ENCODE measurements at places on chromosomes 4 and X.
A peak's percentile ranks its signal among the peaks of the same experiment; 100 is the strongest.

DNA sequence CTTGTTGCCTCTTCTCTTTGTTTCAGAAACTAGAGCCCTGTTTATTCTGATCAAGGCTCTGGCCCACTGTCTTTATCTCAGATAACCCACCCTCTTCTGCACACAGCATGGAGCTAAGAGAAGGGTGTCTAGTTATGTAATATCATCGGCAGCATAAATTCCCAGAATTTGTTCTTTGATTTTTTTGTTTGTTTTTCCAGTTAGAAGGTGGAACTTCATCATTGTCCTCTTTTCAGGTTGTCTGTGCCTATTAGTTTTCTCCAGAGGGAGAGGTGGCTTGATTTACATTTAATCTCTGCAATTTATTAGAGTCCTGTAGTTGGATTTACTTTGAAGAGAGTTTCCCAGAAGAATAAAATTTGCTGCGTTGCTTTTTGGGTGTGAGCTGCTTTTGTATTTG is 15.2 kb upstream of the F11 start:
- no peak for DNase-seq

DNA sequence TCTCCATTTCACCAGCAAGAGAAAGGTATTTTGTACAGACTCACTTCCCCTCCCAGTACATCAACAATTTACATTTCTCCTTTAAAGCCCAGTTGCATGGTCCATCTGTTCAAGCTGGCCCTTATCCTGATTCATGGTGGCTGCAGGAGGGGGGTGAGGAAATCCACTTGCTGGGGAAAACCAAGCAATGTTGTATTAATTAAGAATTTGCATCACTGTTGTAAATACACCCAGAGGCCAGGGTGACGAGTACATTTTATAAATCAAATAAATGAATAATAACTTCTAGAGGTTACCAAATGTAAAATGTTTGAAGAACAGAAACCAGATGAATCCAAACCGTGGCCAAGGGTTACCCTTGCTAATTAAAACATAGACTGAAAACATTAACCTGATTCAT is 395.9 kb upstream of the INTU start:
- peak; percentile 83 for DNase-seq

DNA sequence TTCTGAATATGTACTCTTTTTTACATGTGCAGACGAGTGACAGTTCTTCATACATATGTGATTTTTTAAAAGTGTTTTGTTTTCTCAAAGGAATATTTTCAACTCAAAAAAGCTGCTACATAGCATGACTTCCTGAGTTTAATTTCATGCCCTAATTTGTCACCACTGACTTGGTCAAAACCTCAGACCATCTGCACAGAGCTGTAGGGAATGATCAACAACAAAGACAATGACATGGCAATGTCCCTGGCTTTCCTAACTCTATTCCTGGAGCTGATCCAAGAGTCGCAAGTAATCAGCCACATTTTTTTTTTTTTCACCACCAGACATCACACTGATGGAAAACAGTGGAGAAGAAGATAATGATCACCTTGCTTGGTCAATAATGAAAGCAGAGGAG is 97.7 kb downstream of the TMA16 start:
- DNase-seq = no peak

DNA sequence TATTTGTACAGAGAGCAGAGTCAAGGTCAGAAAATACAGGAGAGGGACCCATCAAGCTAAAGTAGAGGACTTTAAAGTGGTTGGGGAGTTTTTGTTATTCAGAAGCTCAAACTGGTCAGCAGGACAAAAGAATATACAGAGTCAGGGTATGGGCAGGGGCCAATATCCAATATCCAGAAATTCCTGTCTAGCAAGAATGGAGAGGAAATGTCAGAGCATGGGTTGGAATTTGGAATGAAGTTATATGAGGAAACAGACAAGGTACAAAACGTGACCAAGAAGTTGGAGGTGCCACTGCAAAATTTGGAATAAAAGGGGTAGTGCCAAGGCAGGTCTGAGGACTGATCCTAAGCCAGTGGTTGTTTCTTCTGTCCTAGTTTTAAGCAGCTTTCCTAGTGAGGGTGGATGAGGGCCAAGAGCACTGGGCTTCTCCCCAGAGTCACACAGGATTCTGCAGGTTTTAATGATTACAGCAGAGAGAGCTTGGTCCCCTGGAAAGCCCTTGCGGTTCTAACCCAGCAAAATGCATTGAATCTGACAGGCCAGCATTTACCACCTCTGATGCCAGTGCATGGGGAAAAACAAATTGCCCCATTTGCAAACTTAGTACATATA is 304.7 kb upstream of the FTHL17 start:
- no peak for DNase-seq

- no peak for DNase-seq
Measured at GRCh38 chrX:26789751-26790150, 573.8 kb downstream of the MAGEB5 start.

- DNase-seq = peak; percentile 43
Measured at GRCh38 chr4:1356181-1356998, 9.4 kb downstream of the UVSSA start.

GRCh38 chr4:14415146-14415545 is 587.1 kb upstream of the CPEB2 start:
- peak; percentile 1 for DNase-seq

Data from fibroblast of skin of abdomen (primary cell).